ENCODE measurements at places on chromosomes 13 and 19. TPM values are rescaled to one million over a fixed set of nuclear protein-coding genes. Genes with fewer than 3 reads are reported as not detected.

Gene MIA
- not detected for polyA plus RNA-seq

DNA sequence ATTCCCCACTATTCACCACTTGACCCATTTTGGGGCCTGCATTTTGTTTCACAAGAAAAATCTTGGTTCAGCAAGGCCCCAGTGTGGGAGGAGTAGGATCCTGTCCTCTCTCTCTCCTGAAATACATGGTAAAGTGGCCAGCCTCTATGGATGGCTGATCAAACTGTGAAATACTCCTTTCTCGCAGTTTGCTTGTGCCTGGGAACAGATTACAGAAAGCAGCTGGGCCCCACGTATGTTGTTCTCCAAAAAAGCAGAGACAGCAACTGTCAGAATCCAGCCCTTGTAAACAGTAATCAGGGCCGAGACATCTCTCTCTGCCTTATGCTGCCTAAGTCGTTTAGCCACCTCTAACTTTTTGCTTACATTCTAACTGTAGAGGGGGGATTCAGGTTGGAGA lies 61.0 kb upstream of the RAP2A start:
- no peak for DNase-seq

GRCh38 chr13:93227280-93227877 lies 772 bp downstream of the GPC6 start:
- peak; percentile 71 for DNase-seq

DNA sequence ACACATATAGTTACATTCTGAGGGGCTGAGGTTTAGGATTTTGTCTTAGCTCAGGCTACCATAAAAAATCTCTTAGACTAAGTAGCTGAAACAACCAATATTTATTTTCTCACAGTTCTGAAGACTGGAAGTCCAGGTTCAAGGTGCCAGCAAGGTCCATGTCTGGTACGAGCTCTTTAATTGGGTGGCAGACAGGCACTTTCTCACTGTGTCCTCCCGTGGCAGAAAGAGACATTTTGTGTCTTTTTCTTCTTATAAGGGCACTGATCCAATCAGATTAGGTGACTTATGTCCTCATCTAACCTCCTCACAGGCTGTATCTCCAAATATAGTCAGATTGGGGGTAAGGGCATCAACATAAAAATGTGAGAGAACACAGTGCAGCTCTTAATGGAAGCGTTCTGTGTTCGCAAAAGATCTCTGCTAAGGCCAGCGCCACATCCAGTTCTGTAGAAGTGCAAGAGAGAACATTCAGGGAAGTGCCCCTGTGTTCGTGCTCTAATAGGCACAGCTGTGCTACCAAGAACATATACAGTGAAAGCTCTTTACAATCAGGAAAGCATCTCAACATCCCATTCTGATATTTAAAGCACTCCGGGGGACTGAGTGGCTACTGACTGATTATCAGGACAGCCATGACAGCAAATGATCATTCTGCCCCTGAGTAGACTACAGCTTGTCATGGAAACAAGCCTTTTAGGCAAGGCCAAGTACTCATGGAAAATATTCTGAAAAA lies 819.2 kb downstream of the LIG4 start:
- DNase-seq, result no peak

DNA sequence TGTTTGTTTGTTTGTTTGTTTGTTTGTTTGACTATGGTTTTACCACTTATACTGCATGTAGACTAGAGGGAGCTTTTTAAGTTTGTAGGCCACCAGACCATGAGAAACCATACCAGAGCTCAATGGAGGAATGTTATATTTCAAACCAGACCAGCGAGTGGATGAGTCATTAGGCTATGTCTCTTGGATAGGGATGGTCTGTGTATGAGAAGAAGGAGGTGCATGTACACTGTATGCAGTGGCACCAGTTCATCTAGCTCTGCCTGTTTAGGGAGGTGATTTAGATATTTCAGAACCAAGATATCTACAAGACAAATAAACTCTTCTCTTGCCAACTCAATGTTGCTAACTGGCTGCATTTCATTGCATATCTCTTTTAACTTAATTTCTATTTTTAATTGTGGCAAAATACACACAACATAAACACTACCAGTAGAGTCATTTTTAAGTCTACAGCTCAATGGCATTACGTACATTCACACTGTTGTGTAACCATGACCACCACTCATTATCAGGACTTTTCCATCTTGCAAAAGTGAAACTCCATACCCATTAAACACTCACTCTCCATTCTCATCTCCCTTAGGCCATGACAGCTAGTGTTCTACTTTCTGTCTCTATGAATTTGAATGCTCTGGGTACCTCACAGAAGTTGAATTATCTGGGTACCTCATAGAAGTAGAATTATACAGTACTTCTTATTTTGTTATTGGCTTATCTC lies 29.2 kb downstream of the SYDE1 start:
- DNase-seq, result no peak

- no peak for DNase-seq
Observed at GRCh38 chr13:97851269-97851668, 102.2 kb upstream of the IPO5 start.

Gene NANOS3
- polyA plus RNA-seq, result not detected

Gene DACT3
- polyA plus RNA-seq, result 5.4 TPM

- no peak for DNase-seq
Observed at GRCh38 chr13:98896083-98896867, 81.6 kb downstream of the DOCK9 start.

- DNase-seq, result no peak
Observed at GRCh38 chr13:72160977-72161376, 294.0 kb upstream of the DACH1 start.

DNA sequence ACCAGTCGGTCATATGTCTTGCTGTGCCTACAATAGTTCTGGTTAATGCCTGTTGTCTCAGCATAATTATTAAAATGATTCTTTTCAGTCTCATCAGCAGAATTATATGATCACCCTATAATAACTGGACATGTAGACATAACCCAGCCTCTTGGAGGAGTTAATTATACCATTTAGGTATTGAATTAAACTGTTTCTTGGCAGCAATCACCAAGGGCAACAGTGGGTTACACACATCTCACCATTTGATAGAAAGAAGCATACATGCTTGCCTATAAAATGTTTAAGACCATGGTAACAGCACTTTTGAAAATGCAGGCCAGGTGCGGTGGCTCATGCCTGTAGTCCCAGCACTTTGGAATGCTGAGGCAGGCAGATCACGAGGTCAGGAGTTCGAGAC lies 184.6 kb downstream of the RGCC start:
- DNase-seq, result no peak

Gene ZNF333
- polyA plus RNA-seq, result 4.1 TPM

Gene ZNF726
- 2.7 TPM for polyA plus RNA-seq

DNA sequence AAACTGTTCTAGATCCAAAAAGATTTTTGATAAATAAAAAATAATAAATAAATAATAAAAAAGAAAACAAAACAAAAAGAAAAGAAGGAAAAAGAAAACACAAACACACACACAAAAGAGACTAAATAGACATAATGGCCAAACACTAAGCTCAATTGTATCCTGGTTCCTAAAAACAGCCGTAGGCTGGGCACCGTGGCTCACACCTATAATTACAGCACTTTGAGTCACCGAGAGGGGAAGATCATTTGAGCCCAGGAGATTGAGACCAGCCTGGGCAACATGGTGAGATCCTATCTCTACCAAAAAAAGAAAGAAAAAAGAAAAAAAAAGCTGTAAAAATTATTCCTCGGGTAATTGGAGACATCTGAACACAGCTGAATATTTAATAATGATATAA lies 8.9 kb downstream of the ETHE1 start:
- no peak for DNase-seq

Gene SLC25A41
- polyA plus RNA-seq, result 0.69 TPM

DNA sequence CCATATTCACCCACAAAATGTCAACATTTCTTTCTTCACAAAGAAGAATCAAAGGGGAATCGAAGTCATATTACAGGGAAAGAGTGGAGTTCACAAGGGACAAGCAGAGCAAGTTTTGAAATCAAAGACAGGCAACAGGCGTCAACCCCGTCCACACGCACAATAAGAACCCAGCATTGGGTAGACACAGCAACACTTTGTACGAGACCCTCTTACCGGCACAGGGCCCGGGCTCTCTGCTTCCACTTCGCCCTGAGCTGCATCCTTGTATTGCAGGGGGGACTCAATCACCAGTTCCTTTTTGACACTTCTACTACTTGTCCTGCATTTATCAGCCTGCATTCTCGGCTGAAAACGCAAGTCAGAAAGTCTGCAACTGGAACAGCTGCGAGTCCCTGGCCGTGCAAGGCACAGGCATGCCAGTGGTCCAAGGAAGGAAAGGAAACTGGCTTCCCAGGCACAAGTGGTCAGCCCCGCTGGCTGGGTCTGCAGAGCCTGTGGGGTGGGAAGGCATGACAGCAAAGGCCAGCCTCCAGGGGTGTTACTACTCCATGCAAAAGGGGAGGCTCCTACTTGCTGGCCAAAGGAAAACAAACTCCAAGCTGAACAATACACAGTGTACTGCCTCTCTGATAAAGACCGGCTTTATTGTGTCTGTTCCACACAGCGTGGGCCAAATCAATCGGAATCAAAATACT lies at the start of gene DOCK9:
DOCK9 (minus strand) TSS at position 497 of the 698 bp plus-strand sequence; CDS start at position 342, 155 bp downstream.
- DNase-seq, result peak; percentile 74

DNA sequence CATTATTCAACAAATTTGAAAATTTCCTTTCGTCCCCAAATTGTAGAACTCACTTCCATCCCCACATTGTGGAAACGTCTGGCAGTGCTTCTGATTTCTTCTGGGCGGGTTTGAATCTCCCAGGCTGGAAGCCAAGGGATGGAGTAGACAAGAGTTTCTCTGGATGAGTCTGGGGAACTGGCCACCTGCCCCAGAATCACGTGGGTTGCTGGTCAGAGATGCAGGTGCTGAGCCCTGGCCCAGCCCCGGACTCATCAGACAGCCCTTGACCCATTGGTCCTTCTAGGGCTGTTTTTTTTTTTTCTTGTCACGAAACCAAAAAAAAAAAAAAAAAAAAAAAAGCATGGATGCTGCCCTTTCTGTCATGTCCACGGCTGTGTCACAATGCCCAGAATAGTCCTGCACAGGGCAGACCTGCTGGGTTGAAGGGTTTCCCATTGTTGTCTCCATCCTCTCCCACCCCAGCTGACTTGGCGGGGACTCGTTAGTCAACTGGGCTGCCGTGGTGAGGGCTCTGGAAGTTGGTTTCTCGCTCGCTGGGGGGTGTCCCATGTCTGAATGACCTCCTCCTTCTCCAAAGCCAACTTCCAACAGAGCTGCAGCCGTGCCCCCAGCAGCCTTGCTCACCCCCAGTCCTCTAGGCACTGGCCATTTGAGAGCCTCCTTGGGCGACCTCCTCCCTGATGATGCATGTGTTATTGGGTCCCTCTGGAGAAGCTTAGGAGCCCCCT lies 12.8 kb downstream of the CHST8 start:
- DNase-seq, result no peak

DNA sequence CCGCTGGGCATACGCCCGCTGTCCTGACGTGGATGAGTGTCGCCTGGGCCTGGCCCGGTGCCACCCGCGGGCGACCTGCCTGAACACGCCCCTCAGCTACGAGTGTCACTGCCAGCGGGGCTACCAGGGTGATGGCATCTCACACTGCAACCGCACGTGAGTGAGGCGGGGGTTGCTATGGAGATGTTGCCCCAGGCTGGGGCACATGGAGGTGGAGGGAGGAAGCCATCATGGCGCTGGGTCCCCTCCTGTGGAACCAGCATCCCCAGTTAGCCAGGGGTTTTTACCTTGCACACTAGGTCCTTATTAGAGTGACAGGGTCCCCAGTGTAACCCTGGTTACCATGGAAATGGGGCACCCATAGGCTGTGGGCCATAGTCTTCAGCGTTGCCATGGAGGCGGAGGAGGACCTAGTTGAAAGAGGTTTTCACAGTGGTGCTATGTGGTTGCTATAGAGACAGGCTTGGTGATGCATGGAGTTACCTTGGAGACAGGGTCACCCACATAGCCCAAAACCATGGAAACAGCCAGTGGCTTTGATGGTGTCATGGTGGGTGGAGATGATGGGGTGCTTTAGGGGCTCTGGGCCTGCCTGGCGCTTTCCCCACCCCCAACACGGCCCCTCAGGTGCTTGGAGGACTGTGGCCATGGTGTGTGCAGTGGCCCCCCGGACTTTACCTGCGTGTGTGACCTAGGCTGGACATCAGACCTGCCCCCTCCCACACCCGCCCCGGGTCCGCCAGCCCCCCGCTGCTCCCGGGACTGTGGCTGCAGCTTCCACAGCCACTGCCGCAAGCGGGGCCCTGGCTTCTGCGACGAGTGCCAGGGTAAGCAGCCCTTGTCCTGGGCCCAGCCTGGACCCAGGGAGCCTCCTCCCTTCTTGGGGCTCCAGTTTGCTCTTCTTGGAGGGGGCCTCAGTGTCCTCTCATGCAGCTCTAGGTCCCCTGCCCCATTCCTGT lies 27.1 kb downstream of the MEGF8 start:
- peak; percentile 71 for DNase-seq

GRCh38 chr13:106532111-106532929 lies 3.1 kb downstream of the EFNB2 start:
- peak; percentile 63 for DNase-seq

DNA sequence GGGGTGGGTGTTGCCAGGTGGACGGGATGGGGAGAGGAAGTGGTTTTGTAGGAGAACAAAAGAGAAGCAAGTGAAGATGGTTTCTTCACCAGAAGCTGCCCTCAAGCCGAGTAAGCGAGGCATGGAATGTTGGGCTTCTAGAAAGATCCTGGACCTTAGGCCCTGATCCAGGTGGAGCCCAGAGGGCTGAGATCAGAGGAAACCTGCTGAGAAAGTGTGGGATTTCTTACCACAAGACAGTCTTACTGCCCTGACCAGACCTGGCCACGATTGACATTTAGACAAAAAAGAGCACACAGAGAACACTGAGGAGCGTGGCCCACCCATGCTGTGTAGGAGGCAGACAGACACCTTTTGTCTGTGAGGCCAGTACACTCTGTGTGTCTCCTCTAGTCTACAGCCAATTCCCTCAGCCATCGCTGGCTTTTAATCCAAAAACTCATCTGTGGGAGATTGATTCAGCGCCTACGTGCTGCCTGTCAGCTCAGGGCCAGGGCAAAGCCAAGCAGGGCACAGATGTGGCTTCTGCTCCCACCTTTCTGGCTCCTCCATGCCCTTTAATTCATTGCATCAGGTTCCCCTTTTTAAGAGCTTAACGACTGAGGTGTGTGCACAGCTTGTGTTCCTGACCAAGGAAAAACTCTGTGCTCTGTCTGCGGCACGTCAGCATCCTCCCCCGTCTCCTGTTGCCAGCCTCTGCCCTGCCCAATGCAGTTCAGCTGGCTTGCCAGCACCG lies 123.3 kb downstream of the AKAP11 start:
- no peak for DNase-seq

GRCh38 chr19:15532779-15533521 lies 24.6 kb downstream of the CYP4F22 start:
- no peak for DNase-seq

DNA sequence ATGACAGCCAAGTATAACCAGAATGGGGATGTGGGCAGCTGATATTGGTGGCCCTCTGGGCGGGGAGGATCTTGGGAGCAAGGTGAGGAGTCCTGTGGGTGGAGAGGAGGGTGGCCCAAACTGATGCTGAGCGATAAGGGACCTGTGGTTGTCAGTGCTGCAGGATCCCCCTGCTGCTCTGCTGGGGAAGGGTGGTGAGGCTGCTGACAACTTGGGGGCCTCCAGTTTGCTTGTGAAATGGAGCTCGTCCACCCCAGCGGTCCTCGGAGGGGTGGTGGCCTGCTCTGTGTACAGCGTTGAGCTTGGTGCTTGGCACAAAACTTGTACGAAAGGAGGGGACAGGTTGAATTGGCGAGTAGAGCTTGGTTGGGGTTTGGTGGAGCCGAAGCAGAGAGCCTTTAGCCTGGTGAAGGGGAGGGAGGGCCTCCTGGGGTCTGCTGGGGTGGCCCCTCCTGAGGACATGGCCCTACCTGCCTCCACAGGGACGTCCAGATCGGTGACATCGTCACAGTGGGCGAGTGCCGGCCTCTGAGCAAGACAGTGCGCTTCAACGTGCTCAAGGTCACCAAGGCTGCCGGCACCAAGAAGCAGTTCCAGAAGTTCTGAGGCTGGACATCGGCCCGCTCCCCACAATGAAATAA lies 2.9 kb downstream of the RPS11 start:
- DNase-seq, result no peak

GRCh38 chr19:23283925-23284324 lies 33.7 kb upstream of the ZNF724 start:
- peak; percentile 47 for DNase-seq

All from kidney (tissue), 22 donors.